Activated CD4-positive, alpha-beta T cell treated with anti-CD3 and anti-CD28 coated beads, Interleukin-2, Interleukin-6, amounts not matched to agents 100 ng/mL and 50 ng/mL, durations not matched to agents 16 hours and 8 hours (primary cell): ENCODE measurements at places on chromosomes 7 and 10.

GRCh38 chr10:67705921-67706320 lies 9.9 kb upstream of the CTNNA3 start:
- DNase-seq, result no peak

DNA sequence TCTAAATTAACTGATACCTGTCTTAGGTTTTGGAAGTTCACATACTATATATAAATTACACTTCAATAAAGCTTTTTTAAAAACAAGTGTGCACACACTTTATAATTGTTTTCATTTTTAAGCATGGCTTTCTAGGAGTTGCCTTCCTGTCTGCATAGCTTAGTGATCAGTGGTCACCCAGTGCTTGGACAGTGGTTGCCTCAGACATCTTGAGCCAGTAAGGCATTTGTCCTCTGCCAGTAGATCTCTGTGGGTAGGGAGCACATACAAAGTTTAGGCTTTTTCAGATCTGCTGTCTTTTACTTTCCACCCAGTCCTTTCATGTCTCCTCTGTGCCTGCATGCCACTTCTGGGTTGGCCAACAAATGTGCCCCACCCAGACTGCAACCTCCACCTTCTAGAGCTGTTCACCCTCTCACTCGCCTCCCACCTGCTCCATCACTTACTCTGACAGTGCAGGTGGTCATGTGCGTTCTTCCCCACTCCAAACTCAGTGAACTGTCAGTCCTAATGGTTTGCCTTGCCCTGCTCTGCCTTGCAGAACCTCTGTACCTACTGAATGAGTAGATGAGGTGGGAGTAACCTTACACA lies 31.7 kb downstream of the TPST1 start:
- no peak for DNase-seq

DNA sequence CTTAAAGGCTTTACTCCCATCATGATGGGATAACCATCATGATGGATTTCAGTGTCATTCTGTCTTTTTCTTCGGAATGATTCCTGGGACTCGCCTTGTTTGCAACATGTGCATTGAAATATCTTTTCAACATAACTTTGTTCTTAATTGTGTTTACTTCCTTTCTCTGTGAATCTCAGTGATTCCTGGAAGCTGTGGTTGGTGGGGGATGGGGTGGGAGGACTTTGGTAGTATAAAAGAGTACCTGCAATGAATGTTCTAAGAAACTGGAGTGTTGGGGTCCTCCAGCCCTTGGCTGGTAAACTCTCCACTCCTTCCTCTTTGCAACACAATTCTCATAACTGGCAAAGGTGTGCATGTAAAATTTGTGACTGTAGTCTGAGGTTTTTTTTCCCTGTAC lies 11.5 kb upstream of the SH2D4B start:
- DNase-seq, result no peak

DNA sequence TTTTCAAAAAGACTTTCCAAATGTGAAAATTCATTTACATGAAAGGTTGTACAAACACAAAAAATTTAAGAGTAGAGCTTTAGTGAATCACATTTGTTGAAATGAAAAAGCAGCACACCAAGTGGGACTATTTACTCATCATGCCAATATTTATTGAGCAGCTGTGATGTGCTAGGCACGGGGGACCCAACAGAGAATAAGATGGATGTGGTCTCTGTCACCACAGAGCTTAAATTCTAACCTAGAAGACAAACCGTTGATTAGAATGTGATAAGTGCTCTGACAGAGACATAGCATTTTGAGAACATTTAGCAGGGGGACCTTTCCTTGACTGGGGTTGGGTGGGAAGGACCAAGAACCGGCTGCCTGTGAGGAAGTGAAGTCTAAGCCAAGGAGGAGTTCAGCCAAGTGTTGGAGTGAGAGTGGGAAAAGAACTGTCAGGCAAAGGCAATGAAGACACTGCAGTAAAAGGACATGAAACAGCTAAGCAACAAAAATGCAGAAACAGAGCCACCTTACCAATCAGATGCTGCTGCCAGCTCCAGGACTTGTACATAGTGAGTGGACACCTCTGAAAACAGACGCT lies 19.1 kb downstream of the ADAM12 start:
- DNase-seq, result no peak

- no peak for DNase-seq
Observed at GRCh38 chr10:7054915-7055314, 355.9 kb downstream of the SFMBT2 start.

GRCh38 chr10:14459665-14460064 lies 128.9 kb upstream of the FRMD4A start:
- no peak for DNase-seq

- DNase-seq, result no peak
Observed at GRCh38 chr7:23523486-23524075, 8.2 kb downstream of the TRA2A start.
